ENCODE measurements at places on chromosomes 7 and 10.

- no peak for DNase-seq
Observed at GRCh38 chr10:35351021-35351420, 14.7 kb downstream of the CCNY start.

- no peak for DNase-seq
Observed at GRCh38 chr10:80500572-80501380, 36.9 kb upstream of the SH2D4B start.

- DNase-seq, result no peak
Observed at GRCh38 chr10:86967481-86967941, 771 bp upstream of the ADIRF start.

GRCh38 chr7:17030559-17030958 is 148.8 kb upstream of the AGR3 start:
- no peak for DNase-seq

GRCh38 chr10:8122611-8123369 is 68.3 kb downstream of the GATA3 start:
- DNase-seq, result no peak

DNA sequence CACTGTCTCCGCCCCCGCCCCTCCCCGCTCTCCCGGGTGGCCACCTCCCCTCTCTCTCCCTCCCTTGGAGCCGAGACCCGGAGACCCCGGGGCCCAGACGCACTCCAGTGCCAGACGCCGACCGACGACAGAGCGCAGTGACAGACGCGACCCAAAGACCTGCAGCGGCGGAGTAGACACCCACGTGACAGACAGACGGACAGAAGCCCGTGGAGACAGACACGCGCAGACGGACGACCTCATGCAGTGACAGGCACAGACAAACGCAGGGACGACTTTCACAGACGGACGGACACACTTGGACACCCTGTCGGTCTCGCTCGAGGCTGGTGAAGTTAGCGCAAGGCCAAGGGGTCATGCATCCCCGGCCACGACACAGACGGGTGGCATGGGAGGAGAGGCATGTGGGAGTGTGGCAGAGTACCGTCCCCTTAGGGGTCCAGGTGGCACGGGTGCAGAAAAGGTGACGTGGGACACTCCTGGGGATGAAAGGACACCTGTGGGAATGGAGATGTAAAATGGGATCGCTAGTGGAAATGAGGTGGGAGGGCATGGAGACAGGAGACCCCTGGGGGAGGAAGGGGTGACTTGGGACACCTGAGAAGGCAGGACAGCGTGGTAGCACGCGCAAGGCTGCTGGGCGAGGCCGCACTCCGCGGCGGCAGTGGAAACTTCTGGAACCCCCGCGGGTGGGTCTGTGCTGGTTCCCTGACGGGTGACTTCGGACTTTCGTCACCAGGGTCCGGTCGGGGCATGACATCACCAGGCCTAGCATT is 456 bp upstream of the ACHE start:
- DNase-seq, result peak; percentile 29

GRCh38 chr10:126387041-126387921 is 996 bp downstream of the ADAM12 start:
- peak; percentile 12 for DNase-seq

GRCh38 chr10:124942317-124943169 is 620 bp downstream of the ZRANB1 start:
- DNase-seq, result no peak

DNA sequence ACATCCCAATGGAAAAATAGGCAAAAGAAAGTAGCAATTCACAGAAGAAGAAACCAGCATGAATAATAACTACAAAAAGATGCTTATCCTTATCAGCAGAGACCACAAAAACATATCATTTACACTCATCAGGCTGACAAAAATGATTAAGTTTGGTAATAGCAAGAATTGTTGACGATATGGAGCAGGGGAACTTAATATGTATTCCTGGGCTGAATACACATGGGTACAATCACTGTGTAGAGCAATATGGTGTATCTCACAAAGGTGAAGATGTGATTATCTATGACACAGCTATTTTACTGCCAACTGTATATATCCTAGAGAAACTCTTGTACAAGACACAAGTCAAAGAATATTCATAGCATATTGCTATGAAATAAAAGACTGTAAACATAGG is 141.8 kb upstream of the NOBOX start:
- no peak for DNase-seq

- DNase-seq, result no peak
Observed at GRCh38 chr7:79453558-79454360, at the start of gene MAGI2. Gene MAGI2, minus strand, starts transcription at chr7:79453667. Its CDS starts 347 bp downstream, at chr7:79453320.

GRCh38 chr7:128425850-128426249 is 16.1 kb upstream of the IMPDH1 start:
- DNase-seq, result peak; percentile 66

- DNase-seq, result no peak
Observed at GRCh38 chr7:106499897-106500296, 161.1 kb downstream of the CCDC71L start.

DNA sequence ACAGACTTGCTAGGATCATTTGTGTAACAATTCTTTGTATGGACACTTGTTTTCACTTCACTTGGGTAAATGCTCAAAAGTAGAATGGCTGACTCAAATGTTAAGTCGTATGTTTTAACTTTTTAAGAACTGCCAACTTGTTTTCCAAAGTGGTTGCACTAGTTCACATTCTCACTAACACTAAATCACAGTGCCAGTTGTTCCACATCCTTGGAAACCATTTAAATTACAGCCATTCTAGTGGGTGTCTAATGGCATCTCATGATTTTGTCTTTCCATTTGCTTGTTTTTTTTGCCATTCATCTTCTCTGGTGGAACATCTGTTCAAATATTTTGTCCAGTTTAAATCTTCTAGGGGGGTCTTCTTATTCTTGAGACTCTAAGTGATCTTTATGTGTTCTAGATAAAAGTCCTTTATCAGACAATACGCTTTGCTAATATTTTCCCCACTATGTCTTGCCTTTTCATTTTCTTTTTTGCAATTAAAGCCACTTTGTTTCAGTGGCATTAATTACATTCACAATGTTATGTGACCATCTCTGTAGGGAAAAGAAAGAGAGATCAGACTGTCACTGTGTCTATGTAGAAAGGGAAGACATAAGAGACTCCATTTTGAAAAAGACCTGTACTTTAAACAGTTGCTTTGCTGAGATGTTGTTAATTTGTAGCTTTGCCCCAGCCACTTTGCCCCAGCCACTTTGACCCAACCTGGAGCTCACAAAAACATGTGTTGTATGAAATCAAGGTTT is 63.9 kb downstream of the ITGB1 start:
- DNase-seq, result no peak

All from stimulated activated CD4-positive, alpha-beta T cell treated with anti-CD3 and anti-CD28 coated beads, Interleukin-4, amount 100 ng/mL, for 4 hours (primary cell).